Cortex of kidney (tissue), 1 donor: ENCODE measurements at places on chromosomes 3 and 15.

DNA sequence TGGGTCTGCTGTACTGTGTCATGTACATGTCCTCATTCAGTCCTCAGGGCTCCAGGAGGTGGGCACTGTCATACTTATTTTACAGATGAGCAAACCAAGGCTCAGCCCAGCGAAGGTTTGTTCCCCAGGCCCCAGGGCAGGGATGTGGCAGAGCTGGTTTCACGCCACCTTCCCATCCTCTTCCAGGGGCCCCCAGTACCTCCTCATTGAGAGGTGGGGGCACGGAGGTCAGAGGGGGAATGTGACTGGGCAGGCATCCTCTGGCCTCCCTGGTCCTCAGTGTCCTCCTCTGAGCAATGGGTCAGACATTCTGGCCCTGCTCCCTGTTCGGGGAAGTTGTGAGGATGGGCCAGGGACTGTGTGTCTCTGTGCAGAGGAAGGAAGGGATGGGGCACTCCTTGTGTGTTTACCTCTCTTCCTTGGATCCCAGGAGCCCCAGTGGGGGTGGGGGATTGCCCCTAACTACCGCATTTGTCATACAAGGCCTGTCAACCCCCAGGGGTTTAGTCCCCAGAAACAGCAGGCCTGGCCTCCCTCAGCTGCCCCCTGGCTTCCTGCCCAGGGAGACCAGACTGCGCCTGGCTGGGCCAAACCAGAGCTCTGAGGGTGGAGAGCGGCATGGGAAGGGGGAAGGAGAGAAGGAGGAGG lies 65.9 kb upstream of the LCTL start:
- no peak for DNase-seq

DNA sequence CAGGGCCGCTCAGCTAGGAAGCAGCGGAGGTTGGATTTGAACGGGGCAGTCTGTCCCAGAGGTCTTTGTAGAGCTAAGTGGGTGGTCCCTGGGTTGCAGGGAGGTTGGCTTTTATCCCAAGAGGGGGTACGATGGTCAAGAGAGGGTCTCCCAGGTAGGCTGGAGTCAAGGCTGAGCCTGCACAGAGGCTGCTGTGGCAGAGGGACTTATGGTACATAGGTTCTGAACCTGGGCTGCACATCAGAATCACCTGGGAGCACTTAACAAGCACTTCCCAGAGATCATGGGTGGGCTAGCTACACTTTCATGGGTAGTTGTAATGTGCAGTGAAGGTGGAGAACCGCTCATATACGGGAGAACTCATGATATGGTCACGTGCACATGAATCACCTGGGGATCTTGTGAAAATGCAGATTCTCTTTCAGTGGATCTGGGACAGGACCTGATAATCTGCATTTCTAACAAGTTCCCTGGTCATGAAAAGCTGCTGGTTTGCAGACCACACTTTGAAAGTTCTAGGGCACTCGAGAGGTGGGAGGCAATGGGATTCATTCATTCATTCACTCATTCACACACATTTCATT lies 2.9 kb upstream of the RASGRF1 start:
- no peak for DNase-seq

- no peak for DNase-seq
Measured at GRCh38 chr3:119352034-119352609, 57.9 kb downstream of the ARHGAP31 start.

- no peak for DNase-seq
Measured at GRCh38 chr3:108410531-108410984, 99.8 kb downstream of the MYH15 start.

GRCh38 chr3:150691414-150692040 lies 12.2 kb downstream of the ERICH6 start:
- DNase-seq: no peak

- DNase-seq: no peak
Measured at GRCh38 chr15:82648257-82649103, 1.3 kb upstream of the CPEB1 start.

DNA sequence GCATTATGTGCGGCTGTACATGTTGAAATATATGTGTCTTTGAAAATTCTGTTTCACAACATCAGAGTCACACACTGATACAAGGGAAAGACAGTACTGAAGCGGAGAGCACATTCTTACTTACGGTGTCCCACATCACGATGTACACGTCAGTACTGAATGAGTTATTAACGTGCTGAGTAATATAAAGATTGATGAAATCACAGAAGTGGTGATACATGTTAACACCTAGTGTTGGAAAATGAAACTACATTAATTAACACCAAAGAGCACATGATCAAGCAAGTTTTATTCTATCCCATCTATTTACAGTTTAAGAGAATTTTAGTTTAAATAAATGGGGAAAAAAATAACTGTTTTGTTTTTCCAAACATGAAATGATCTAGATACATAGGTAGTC lies 15.6 kb downstream of the EOGT start:
- DNase-seq: no peak

- DNase-seq: no peak
Measured at GRCh38 chr15:98994892-98995291, 12.7 kb downstream of the PGPEP1L start.

DNA sequence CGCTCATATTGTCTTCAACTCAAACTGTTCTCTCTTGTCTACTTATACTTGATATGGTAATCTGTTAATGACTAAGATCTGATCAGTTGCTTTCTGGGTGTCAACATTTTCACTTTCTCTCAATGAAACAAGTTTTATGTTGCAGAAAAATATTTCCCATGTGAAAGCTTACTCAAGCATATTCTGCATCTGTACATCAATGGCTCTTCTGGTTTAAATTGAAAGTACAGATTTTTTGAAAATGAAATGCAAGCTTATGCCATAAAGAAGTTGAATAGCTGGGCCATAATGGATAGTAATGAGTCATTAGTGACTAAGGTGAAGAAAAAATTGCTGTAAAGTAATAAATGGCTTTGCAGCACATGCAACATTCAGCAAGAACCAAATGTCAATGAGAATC lies 140.7 kb downstream of the BCHE start:
- DNase-seq: no peak

DNA sequence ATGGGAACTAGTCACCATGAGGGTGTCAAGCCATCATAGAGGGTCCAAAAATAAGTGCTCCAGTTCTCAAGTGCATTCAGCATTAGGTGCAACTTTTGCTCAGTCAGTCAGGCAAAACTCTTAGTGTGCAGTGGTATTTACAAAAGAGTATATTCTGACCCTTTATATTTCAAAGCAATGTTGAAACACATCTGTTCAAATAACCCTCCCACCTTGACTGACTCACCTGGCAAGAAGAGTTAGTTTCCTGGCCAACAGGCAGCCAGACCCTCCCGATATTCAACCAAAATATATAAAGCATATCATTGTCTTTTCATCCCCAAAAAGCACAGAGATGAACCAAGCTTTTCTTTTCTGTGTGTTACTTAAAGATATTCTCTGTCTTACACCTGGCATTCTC lies 7.6 kb upstream of the COL8A1 start:
- no peak for DNase-seq

DNA sequence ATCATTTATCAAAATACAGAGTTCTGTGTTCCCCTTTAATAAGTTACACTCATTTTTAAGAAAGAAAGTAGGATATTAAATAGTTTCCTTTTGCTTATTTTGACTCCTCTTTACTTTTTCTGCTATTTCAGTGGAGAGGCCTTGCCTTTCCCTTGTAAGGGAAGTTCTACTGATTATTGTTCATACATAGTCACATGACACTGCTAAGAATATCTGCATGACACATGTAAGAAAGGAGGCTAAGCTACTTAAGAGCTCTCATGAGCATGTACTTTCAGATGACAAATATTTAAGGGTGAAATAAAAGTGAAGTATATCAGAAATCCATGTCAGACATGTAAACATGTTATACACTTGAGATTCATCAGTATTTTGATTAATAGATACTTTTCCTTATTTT lies 39.0 kb downstream of the MYRIP start:
- no peak for DNase-seq

DNA sequence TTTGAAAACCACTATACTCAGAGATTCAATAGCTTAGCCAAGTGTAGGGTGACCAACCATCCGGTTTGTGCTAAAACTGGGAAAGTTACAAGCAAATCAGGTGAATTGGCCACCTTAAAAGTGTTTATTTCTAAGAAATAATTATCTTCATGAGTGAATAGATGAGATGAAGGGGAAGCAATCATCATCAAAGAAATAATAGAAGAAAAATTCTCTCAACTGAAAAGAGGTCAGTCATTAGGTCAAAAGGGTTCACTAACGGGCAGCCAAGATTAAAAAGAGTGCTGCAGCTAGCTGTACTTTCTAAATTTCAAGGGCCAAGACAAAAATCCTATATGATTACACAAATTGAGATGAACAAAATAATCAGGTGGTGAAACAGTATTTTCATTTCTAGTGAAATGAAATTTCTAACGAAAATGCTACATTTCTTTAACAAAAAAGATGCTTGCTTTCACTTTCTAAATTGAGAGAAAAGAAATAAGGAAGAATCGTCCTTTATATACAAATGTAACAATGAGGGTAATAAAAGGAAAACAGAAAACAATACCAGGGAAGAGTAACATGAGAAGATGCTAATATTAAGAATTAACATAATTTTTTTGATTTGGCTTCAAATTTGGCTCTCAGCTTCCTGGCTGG lies 34.7 kb upstream of the TSC22D2 start:
- no peak for DNase-seq

- no peak for DNase-seq
Measured at GRCh38 chr3:197001972-197002700, 27.5 kb downstream of the MELTF start.

DNA sequence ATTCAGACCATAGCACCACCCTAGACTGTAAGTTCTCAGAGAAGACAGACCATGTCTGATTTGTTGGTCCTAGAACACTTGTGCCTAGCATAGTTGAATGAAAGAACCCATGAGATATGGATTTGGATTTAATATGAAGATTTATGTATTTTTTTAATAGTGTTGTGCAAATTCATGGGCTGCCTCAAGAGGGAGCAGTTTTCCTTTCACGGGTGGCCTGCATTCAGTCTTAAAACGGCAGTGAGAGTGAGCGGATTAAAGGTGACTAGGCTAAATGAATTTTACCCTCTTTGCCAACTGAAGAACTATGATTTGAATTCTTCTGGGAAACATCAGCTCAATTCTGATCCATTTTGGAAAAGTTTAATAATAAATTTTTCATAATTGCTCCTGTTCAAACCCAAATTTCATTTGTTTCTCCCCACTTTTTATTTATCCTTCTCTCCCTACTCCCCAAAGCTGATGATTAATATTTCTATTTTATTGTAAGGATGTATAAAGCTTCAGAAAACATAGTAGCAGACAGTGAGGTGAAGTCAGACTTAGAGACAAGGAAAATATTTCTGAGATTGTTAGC lies 67.3 kb downstream of the MORC1 start:
- no peak for DNase-seq
